Activated T-cell treated with anti-CD3 and anti-CD28 coated beads for 24 hours (primary cell): ENCODE measurements at places on chromosomes 12 and 14.

GRCh38 chr14:103539056-103539825, 10.2 kb downstream of the TRMT61A start:
- DNase-seq = no peak

DNA sequence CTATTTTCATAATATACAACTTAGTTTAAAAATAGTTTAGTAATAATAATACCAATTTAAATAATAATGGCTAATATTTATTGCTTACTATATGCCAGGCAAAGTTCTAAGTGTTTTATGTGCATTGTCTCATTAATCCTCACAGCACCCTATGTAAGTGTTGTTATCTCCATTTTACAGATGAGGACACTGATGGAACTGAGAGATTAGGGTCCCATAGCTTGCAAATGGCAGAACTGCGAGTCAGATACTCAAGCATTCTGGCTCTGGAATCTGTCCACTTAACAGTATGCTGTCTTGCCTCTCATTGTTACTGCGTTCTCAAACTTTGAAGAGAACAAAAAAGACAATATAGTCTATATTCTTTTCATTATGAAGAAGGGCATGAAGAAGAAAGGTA, 19.0 kb downstream of the AP5M1 start:
- no peak for DNase-seq

GRCh38 chr12:123949770-123950165, 22.9 kb downstream of the CCDC92 start:
- DNase-seq = no peak

DNA sequence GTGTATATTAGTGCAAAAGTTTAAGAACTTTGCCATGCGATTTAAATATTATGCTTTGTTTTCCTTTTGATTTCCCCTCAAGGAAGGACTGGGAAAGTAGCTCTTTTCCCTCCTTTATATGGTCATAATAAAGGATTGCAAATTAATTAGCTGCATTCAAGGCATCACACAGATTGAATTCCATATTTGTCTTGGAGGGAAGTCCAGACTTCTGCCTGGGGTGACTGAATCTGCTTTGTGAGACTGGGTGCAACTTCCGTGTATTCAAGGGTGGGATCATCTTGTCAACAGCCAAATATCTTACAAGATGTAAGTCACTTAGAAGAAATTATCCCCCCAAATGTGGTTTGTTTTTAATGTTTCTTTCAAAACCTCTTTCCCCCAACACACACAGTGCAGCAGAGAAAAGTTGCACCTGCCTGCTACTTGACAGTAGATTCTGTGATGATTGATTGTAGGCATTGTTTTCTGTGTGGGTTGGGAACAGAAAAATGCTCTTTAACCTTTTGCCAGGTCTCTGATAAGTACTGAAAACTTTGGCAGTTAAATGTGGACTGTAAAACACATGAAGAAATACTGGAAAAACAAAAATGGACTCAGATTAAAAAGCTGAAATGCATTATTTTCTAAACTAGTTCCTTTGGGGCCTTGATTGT, 28.4 kb downstream of the STK38L start:
- DNase-seq = no peak

DNA sequence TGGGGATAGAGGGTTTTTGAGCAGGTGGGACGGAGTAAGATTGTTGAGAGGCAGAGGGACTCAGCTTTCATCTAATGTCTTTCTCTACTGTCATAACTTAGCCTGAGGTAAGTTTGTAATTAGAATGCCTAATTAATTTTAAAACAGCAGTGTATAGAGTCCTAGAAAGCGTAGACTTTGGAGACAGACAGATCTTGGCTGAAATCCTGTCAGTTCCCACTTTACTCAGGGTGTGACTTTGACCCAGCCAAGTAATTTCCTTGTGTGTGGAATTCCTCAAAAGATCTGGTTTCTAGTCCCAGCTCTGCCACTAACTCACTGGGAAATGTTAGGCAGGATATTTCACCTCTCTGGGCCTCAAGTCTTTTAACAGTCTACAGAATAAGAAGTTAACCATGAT, 74.3 kb downstream of the SLC25A21 start:
- DNase-seq = no peak

DNA sequence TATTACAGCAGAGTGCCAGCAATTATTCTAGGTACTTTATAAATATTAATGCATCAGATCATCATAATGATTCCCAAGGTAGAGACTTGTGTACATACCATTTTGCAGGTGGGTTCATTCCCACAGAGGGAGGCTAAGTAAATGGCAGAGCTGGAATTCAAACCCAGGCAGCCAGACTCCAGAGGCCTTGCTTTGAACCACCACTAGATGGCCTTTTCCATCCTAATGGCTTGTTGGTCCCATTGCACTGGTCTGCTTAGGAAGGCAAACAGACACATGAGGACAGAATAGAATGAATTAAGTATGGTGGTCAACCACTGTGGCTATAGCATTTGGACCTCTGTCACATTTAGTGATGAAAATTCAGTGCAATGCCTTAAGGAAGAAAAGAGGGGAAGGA, 158.7 kb downstream of the METTL25 start:
- DNase-seq = no peak

GRCh38 chr14:70886421-70887206, 20.6 kb upstream of the PCNX1 start:
- DNase-seq = no peak

GRCh38 chr14:69845787-69846186, 33.4 kb upstream of the SMOC1 start:
- no peak for DNase-seq

DNA sequence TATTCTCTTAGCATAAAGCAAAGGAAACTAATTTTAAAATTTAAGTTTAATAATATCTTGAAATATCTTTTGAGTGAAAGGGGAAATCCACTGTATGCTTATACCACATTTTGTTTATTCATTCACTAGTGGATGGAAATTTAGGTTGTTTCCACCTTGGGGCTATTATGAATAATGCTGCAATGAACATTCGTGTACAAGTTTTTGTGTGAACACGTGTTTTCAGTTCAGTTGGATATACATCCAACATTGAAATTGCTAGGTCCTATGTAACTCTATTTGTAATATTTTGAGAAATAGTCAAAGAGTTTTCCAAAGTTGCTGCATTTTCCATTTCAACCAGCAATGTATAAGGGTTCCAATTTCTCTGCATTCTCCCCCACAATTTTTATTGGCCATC, 83.7 kb upstream of the ETV6 start:
- no peak for DNase-seq

- no peak for DNase-seq
Measured at GRCh38 chr14:96011607-96012006, 27.6 kb upstream of the C14orf132 start.

GRCh38 chr14:95428557-95428956, 87.9 kb downstream of the SYNE3 start:
- DNase-seq = no peak

- DNase-seq = no peak
Measured at GRCh38 chr14:38074081-38074480, 133.6 kb upstream of the SSTR1 start.

- DNase-seq = no peak
Measured at GRCh38 chr14:53550776-53551175, 397.7 kb upstream of the DDHD1 start.

GRCh38 chr12:109288571-109288970, 20.5 kb downstream of the FOXN4 start:
- no peak for DNase-seq

DNA sequence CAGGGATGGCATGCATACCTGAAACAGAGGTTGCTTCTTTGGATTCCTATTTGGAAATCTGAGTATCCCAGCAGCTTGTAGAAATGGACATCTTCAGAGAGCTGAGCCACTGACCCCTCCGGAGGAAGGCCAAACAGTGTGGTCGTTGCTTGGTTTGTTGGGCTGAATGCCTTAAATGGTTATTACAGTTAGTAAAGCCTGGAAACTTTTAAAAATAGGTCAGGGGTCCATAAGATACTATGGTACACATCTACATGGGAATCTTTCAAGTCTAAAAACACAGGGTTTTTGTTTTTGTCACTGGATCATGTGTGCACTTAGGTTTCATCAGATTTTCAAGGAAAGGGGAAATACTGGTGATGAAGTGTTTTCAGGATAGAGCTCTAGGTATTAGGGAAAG, 7.7 kb downstream of the DYRK2 start:
- no peak for DNase-seq

- DNase-seq = no peak
Measured at GRCh38 chr12:67761566-67761965, 113.0 kb downstream of the DYRK2 start.

GRCh38 chr12:54585243-54585642, 3.2 kb downstream of the PPP1R1A start:
- no peak for DNase-seq

DNA sequence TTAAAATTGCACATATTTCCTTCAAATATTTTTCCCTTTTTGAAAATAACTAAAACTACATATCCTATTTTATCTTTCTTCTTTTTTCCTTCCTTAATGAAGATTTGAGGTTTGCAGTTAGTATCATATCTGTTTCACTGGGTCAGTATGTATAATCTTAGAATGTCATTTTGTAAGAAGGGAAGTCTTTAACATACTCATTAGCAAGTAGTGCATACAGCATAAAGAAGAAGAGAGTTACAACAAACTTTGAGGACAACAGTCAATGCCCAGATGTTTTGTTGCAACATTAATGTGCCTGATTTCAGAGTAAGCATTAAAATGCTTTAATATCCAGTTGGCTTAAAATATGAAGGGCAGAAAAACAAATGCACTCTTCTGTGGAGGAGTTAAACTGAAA, 176.9 kb upstream of the FBXO33 start:
- DNase-seq = no peak

- no peak for DNase-seq
Measured at GRCh38 chr14:20377171-20377570, 33.7 kb downstream of the PARP2 start.

DNA sequence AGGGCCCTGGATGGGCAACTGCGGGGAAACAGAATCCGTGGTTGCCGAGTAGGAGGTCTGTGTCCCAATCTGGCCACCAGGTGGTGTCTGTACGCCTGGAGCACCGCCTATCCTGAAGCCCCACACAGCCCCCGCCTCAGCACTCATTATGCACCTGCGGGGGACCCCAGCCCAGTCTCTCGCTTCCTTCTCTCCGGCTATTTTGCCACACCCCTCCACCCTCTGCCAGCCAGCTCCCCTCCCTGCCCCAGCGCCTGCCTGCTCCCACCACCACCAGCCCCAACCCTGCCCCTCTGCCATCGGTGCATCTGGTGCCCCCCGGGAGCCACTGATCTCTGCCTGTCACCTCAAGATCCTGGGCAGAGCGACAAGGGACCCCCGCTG, 2.2 kb upstream of the NXPH4 start:
- DNase-seq = peak; percentile 58

- no peak for DNase-seq
Measured at GRCh38 chr12:101238800-101239329, 28.8 kb upstream of the SLC5A8 start.

DNA sequence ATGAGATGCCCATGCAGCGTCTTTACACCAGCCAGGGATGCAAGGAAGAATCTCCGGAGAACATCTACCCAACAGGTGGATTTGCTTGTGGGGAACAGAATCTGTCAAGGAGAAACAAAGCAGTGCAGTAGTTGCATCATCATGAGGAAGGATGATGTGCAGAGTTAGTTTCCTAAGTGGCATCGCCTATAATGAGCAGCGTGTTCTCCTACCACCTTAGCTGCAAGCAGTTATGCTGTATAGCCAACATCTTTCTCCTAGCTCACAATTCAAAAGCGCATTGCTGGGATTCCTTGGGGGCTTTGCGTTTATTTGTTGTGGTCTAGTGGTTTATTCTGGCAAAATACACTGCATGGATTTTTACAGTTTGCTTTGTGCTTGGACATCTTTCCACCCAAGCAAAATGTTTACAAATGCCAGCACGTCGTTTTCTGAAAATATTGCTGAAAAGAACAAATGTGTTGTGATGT, 233.0 kb downstream of the RGS6 start:
- DNase-seq = no peak

GRCh38 chr12:113601656-113602263, 130.1 kb upstream of the LHX5 start:
- no peak for DNase-seq

DNA sequence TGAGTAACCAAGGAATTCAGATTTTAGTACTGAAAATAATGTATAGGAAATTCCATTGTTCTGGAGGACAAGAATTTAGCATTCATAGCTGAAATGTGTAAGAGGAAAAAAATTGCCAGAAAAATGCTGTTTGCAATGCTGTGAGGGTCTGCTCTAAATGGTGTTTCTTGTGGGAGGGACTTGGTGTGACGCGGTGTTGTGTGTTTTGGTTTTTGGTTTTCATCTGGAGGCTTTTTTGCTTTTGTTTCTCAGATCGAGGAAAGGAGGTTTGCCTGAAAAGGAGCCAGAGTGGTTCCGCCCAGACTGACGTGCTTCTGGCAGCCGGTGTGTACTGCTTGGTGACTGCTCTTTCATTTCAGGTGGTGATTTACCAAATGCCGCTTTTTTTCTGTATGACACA, 211.8 kb upstream of the HMGA2 start:
- no peak for DNase-seq

DNA sequence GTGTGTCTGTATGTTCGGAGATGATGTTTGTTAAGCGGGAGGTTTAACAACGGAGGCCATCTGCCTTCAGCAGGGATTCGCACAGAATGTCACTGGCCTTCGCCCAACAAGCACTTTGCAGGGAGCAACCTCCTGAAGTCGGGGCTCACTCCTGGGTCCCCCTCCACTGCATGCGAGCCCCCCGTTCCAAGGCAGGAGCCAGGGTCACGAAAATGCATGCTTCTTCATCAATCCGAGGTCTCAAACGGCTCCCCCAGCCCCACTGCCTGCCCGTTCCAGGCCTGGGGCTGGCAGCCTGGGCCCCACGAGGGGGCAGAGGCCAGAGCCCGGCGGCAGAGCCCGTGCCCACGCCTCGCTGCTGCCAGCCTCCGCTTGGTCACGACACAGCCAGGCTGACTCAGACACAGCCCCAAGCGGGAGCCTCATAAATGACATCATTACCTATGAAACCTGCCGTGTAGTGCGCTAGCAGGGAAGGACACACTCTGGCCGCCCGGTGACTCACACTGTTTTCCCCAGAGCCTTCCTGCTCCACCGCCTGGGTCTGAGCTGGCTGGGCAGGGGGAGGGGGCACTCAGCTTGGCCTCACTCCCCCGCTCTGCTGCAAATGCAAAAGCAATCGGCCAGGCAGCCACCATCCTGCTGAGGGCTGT, 169.5 kb upstream of the RTL1 start:
- DNase-seq = no peak

DNA sequence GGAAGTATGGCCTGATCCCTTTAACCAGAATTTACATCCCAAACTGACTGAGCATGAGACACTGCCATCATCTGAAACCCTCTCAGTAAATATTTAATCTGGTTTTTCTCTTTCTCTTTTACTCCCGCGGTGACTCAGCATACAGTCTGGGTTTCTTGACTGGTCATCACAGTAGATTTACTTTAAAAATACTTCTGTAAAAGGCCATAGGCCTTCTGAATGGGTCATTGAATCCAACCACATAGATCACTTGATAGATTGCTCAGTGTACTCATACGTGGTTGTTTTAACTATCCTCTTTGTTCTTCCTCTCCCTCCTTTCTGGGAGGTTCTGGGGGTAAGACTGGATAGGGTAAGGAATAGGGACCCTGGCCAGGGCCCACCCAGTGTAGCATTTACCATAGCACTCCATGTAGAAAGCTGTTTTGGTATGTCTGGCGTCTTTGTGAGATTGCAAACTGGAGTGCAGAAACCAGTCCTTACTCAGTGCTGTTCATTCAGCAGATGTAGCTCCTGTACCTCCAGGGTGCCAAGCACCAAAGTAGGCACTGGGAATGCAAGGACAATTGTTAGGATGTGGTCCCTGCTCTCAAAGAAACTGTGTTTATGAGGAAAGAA, 165.7 kb downstream of the SRGAP1 start:
- no peak for DNase-seq
